ENCODE measurements at places on chromosomes 7 and 10.

DNA sequence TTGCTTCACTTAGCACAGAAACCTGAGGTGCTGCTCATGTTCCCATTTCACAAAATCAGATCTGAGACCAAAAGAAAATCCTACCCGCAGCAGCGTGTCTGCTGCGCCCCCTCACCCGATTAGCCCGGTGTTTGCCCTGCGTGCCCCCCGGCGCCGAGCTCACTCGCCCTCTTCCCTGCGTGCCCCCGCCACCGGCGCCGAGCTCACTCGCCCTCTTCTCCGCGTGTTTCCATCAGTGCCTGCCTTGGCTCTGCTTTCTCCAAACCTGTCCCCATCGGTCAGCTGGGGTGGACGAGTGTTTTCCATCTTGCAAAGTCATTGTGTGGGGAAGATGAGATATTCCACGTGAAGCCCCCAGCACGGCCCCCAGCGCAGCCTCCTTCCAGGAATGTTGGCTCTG is 225.3 kb upstream of the PITRM1 start:
- DNase-seq: no peak

DNA sequence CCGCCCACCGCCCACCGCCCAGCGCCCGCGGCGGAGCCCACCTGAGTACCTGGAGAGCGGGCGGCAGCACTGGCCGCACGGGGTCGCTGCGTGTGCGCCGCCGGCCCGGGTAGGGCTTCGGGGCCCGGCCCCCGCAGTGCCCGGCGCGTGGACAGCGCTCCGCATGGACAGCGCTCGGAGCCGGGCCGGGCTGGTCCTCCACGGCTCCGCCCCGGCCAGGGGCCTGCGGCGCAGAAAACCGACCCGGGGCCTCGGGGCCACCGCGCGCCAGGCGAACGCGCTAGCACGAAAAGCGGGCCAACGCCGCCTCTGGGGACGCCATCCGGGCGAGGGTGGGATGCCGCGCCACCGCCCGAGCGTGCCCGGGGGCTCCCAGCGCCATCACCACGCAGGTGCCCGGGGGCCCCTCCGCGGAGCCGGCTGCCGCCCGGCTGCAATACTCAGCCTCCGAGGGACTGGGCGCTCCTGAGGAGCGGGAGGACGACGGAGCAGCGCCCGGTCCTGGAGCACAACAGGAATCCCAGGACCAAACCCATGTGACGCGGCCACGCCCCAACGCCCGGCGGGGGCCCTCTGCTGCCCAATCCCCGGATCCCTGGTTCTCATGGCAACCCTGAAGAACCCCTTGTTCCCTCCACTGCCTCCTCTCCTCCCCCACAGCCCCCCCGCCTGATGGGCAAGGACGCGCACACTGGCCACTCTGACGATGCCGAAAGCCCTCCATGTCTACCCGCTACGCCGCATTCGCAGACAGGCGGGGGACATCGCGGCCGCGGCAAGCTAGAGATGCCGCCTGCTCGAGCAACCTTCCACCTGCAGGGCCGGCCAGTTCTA is at the start of gene GRB10:
Gene GRB10, minus strand, starts transcription at position 522 of the 834 bp plus-strand sequence. CDS start 50,574 bp downstream, outside the sequence.
- no peak for DNase-seq

DNA sequence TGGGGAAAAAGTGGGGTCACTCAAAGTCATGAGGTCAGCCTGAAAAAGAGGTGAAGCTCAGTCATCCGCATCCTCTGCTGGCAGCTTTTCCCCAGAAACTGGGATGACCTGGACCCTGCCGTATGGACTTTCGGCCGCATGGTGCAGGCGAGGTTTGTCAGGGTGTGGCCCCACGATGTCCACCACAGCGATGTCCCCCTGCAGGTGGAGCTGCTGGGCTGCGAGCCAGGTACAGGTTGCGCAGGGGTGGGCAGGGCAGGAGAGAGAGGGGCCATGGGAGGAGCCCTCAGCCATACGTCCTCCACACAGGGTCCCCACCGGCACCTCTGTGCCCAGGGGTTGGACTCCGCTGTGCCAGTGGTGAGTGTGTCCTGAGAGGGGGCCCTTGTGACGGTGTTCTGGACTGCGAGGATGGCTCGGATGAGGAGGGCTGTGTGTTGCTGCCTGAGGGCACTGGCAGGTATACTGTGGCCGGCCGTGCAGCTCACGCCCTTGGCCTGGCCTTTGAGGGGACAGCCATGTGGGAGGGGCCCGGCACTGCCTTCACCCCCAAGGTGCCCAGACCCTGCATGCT is 23.0 kb upstream of the ZNF467 start:
- DNase-seq: no peak

GRCh38 chr7:37768611-37769010 is 79.8 kb upstream of the NME8 start:
- DNase-seq: no peak

DNA sequence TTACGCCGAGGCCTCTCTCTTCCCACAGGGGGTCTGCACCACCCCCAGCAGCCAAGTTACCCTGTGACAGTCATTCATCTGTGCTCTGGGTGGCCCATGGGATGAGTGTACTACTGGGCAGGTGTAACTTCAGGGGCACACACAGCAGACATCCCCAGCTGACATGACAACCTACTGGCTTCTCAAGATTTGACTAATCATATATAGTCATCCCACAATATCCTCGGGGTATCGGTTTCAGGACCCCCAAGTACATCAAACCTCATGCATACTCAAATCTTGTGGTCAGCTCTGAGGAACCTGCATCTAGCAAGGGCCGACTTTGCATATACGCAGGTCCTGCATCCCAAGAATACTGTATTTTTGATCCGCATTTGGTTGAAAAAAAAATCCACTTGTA is 336.9 kb upstream of the C7orf33 start:
- DNase-seq: no peak

DNA sequence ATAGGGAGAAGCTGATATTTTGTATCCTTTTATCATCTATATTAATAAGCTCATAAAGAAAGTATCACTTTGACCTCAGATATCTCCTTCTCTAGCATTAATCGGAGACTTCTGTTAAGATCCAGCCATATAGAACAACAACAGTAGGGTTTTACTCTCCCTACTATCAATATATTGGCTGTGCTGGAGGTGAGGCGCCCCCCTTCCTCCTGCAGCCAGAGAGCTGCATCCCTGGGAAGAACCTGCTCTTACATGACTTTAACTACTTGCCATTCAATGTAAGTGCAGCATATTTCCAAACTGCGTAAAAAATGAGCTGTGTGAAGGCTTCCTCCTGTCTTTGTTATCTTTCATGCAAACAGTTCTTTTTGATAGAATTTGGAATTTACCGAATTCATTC is 247.8 kb downstream of the SDK1 start:
- no peak for DNase-seq

GRCh38 chr7:39336442-39336841 is 229.8 kb upstream of the YAE1 start:
- DNase-seq: no peak

DNA sequence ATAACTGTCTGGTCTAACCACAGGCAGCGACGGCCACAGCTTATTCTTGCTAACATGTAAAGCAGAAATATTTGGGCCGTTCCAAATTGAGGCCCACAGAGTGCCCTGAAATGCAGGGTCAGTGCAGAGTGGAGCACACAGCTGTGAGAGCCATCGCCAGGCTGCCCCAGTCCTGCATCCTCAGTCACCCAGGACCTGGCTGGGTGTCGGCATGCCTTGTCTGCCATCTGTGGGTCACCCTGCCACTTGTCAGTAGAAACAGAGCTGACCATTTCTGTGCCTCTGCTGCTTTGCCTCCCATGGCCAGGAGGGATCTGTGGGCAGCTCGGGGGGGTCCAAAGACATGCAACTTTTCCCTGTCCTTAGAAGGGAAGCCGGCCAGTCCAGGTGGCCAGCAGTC is 57.3 kb upstream of the BTBD16 start:
- DNase-seq: no peak

DNA sequence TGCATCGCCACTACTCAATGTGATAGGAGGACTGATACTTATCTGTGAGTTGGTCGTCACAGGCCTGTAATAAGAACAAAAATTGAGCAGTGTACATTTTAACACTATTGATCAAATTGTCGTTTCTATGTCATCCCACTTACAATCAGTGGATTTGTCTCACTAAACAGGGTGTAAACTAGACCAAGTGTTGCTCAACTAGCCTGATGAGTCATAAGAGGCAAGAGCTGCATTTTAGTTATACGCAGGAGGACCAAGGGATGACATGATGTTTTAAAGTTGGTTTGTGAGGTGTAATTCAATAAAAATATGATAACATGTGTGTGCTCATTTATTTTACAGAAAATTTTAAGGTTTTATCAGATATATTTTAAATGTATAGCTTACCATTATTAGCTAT is 1239.2 kb downstream of the REEP3 start:
- no peak for DNase-seq

DNA sequence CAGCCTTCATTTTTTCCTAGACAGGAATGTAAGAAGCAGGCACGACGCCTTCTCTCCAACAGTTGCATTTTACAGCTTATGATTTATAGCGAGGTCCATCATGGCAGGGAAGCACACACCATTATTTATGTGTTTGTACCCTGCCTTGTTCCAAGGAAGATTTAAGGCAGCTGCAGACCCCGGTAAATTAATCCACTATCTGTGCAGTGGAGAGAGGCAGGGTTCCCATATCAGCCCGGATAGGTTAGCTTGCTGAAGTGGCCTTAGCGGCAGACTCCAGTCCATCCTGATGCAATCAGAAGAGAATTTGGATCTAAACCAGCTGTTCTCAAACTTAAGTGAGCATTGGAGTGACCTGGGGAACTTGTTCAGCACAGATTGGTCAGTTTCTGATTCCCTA is 359.4 kb downstream of the GALNT17 start:
- DNase-seq: no peak

DNA sequence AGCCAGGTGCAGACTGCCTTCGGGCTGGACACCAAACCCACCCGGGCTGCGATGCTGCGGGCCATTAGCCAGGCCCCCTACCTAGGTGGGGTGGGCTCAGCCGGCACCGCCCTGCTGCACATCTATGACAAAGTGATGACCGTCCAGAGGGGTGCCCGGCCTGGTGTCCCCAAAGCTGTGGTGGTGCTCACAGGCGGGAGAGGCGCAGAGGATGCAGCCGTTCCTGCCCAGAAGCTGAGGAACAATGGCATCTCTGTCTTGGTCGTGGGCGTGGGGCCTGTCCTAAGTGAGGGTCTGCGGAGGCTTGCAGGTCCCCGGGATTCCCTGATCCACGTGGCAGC is 50.0 kb downstream of the VWA2 start:
- no peak for DNase-seq

DNA sequence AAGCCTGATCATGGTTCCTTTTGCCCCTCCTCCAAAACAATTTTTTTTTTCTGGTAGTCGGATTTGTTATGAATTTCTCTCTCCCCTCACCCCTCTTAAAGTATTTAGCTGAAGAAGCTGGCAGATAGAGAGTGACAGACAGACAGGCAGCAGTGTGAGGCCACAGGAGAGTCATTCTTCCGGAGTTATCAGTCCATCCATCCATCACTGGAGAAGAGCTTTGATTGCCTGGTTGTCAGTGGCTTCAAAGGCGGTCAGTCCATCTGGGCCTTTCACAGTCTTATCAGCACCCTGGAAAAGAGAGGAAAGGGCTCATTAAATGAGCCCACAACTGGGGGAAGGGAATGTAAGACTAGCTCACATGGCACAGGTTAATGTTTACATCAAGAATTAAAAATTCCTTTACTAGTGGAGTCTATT is 47.4 kb downstream of the MTPN start:
- no peak for DNase-seq

DNA sequence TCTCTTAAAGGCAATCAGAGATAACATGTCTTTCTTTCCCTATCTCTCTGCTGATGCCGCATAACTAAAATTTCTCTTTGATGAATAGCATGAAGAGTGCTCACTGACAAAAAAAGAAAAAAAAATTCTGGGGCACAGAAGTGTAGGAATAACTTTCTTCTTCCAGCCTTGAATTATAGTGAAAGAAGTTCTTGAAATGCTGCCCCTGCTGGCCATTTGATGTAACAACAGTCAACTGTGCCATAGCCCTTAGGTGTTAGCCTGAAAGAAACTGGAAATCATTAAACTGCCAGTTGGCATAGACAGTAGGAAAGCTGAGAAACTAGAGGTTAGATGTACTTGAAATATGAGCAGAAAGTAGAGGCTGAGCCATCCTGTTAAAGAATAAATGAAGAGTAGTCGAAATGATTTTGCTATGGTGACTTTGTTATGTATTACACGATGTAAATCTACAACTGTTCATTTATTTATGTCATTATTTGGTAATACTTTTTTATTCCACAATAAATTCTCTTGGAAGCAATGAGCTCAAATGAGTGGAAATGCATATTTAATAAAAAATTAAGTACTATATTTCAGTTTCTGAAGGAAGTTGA is 48.3 kb upstream of the FAM171A1 start:
- DNase-seq: no peak
